Adrenal gland (tissue), 19 donors: ENCODE measurements at places on chromosomes 13 and 19. TPM values are rescaled to one million over a fixed set of nuclear protein-coding genes. Genes with fewer than 3 reads are reported as not detected.

ARL11 gene
- 0.18 TPM for total RNA-seq

CERS1 gene
- 0.92 TPM for total RNA-seq

GRIK5 gene
- 0.67 TPM for total RNA-seq

DNA sequence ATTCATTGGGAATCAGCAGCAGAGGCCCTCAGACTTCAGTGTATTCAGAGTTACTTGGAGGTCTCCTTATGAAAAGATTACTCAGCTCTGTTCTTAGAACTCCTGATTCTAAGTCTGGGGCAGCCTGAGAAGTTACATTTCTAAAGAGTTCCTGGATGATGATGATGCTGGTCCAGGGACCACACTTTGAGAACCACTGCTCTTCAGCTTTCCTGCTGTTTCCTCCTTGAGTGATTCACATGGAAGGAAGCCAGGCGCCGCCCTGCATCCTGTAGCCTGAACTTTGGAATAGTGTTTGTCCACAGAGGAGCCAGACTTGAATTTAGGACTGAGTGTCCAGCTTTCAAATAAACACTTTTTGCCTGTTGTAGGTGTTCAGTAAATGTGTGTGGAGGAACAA, 2.9 kb downstream of the CEBPG start:
- no peaks in the 10 kb centered on the region for H3K27me3 ChIP-seq
- H3K27ac ChIP-seq, result no peak overlapping the region
- H3K4me3 ChIP-seq, result no peak overlapping the region
- H3K36me3 ChIP-seq, result no peaks in the 10 kb centered on the region
- no peaks in the 10 kb centered on the region for H3K4me1 ChIP-seq

DNA sequence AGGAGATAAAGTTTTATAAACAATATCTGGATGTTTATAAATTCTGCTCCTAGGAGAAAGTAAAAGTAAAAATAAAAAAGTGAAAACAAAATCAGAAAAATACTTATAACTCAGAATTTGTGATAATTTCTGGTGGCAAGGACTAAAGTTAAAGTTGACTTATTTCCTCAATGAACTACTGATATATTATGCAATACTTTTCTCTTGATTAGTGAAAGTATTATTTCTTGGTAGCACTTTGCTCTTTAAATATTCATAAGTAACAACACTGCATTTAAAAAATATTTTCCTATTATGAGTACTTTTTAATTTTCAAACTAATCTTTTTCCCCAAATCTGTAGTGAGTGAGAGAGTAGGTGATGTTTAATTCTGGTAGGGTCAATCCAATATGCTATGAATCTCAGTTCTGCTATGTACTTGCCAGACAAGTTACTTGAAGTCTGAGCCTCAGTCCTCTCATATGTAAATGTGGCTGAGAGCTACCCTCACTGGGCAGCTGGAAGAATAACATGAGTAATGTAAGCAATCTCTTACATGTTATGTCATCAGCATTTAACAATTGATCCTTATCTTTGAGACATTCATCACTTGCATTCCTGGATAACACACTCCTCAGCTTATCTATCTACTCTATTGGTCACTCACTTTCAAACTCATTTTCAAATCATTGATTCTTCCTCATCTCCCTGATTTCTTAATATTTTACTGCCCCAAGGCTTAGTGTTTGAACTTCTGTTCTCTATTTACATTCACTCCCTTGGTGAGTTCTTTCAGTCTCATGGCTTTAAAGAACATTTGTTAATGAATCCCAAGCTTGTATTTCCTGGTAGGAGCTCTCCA, 239.0 kb downstream of the RGCC start:
- peak overlapping the region; percentile 36 for H3K27ac ChIP-seq
- DNase-seq, result no peak
- no peaks in the 10 kb centered on the region for H3K27me3 ChIP-seq

DNA sequence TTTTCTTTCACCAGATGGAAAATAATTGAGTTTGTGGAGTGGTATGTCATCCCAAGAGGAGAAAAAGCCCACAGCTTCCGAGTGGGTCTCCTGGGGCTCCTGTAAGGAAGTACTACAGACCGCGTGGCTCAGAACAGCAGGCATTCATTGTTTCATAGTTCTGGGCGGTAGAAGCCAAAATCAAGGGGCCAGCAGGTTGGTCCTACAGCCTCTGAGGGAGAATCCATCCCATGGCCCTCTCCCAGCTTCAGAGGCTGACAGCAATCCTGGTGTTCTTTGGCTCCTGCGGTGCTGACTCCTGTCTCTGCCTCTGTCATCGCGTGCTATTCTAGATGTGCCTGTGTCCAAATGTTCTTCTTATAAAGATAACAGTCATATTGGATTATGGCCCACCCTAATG, 362.6 kb downstream of the FGF14 start:
- H3K4me1 ChIP-seq, result no peaks in the 10 kb centered on the region
- H3K4me3 ChIP-seq, result no peak overlapping the region
- DNase-seq, result no peak
- H3K27ac ChIP-seq, result no peak overlapping the region

DNA sequence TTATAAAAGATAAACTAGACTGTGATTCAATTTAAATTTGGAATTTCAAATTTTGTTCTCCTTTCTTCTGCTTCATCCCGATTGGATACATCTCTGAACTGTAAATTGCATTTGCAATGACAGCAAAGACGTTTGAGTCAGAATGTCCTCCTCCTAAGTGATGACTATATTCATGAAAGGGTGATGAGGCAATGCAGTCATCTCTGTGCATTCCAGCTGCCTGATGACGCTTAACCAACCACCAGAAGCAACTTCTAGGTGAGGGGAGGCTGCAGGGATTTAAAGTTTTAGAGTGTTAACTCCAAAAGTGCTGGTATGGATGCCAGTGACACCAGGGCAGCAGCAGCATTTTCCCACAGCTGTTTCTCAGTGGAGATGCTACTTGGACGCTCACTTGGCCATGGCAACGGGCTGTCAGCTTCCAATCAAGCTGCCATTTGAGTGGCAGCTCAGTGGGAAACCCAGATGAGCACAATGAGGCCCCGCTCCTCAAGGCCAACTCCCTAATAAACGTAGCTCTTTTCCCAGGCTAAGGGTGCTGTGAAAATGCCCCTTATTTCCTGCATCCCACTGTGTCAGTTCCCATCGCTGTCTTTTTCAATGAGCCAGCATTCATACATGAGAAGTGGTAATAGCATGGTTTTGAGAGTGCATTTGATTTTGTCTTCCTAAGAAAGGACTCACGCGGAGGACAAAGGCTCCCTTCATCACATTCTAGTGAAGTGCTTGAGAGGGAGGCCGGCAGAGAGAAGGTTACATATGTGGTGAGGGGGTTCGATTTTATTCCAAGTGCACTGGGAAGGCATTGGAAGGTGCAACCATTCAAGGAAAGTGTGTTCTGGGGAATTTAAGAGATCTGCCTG, 45.2 kb upstream of the AMER2 start:
- no peak overlapping the region for H3K27ac ChIP-seq
- no peak overlapping the region for H3K4me3 ChIP-seq
- no peaks in the 10 kb centered on the region for H3K36me3 ChIP-seq
- DNase-seq, result no peak
- peaks cover 5% of the 10 kb centered on the region for H3K27me3 ChIP-seq

- H3K27ac ChIP-seq, result no peak overlapping the region
- no peaks in the 10 kb centered on the region for H3K36me3 ChIP-seq
- DNase-seq, result no peak
- H3K4me3 ChIP-seq, result no peak overlapping the region
These were observed 89.4 kb downstream of the KCTD12 start for GRCh38 chr13:76796851-76797250.
